ENCODE measurements at places on chromosomes 1 and 21.
A peak's percentile ranks its signal among the peaks of the same experiment; 100 is the strongest.

DNA sequence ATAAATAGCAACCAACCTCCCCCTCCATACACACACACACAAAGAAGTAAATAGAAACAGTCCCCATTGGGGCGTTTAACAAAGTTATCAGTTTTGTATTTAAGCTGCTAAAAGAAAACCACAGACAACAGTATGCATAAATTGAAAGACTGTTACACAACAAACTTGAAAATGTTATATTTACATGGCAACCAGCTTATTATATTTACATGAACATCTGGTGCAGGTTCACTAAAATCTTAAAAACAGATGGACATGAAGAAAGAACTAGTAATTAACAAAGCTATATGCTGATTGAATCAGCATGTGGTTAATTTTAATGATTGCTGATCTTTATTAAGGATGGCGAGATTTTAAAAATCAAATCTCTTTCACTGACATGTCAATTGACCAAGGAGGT is 384.7 kb downstream of the LRRIQ3 start:
- no peak for DNase-seq

GRCh38 chr1:68706639-68707317 is 209.9 kb upstream of the DEPDC1 start:
- DNase-seq, result no peak

GRCh38 chr1:224169718-224170270 is 13.2 kb upstream of the DEGS1 start:
- no peak for DNase-seq

DNA sequence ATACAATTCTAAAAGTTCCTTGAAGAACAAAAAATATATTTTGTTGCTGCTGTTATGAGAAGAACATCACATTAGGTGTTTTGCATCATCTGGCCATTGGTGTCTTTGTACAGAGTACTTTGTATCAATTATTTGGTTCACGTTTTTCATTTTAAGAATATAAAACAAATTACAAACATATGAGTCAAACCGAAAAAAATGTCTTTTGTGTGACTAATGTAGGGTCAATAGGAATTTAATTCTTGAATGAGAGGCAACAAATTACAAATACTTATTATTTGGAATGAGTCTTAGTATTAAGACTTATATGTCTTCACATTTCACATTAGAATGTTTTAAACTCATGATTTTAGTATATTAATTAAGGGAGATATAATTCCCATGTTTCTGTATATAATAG is 54.8 kb downstream of the NR5A2 start:
- DNase-seq, result no peak

DNA sequence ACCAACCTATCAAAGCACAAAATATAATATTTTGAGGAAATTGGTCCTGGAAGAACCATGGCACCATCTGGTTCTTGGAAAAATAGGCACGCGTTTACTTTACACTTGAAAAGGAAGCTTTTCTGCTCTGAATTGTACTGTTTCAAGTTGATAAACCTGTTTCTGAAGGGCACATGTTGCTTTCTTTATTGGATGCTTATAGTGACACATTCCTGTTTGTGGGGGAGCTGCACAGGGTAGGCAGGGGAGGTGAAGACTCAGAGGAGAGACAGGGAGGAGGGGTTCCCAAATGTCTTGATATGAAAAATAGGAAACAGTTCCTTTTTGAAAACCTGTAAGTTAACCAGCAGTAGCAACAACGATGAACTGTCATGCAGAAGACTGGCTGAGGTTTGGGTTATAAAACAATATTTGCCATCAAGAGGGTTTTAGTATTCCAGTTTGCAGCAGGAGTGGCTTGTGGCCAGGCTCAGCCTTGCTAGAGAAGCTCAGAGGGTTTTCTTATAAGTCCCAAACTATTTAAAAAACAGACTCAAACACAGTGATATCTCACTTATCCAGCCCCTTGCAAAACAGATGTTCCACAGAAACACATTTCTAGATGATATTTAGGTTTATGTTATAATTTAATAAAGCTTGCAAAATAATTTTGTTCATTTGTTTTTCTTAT is 127.0 kb upstream of the MROH9 start:
- DNase-seq, result no peak

GRCh38 chr1:32539584-32540571 is 651 bp downstream of the ZBTB8A start:
- DNase-seq, result peak; percentile 54

- no peak for DNase-seq
Observed at GRCh38 chr1:55816456-55817426, 601.6 kb upstream of the USP24 start.

- no peak for DNase-seq
Observed at GRCh38 chr1:59232216-59232615, 64.7 kb upstream of the FGGY start.

- DNase-seq, result no peak
Observed at GRCh38 chr1:59673573-59674450, 140.9 kb upstream of the HOOK1 start.

GRCh38 chr1:108120163-108120562 is 80.0 kb downstream of the SLC25A24 start:
- no peak for DNase-seq

DNA sequence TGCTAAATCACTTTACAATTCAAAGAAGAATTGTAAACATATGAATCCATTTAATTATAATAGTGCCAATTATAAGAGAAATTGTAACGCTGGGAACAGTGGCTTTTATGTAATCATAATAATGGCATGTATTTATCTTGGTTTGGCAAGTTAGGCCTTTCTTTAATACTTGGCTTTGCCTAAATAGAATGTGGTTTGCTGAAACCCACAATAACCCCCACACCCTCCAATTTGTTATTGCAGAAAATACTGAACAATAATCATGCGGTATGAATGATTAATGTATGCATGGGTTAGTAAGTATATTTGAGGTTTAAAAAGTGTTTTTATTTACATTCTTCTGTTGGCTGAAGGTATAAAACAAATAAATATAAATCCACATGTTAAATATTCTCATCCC is 138.2 kb downstream of the NFIA start:
- no peak for DNase-seq

GRCh38 chr1:33155877-33156538 is 25.8 kb downstream of the TRIM62 start:
- DNase-seq, result no peak
